ENCODE measurements at places on chromosomes 7 and 10.

DNA sequence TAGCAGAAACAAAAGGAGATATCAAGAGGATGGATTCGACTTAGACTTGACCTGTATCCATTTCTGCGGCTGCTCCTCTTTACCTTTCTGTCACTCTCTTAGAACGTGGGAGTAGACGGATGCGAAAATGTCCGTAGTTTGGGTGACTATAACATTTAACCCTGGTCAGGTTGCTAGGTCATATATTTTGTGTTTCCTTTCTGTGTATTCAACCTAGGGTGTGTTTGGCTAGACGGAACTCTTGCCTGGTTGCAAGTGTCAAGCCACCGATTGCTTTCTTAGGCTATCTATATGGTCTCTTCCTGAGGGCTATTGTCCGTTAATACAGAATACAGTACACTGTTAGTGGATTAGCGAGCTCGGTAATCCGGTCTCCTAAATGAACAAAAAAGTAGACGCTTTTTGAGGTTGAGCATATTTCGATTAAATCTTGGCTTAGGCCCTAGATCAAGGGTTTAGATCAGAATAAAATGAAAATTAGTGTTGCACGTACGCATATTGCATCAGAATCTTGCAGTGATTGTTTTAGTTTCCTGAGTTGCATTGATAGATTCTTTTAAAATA, 1.2 kb downstream of the PTEN start:
- H3K27ac ChIP-seq, result peak overlapping the region; percentile 90
- peaks cover 65% of the 10 kb centered on the region for H3K4me1 ChIP-seq
- no peak for DNase-seq
- no peaks in the 10 kb centered on the region for H3K27me3 ChIP-seq
- peak overlapping the region; percentile 99 for H3K4me3 ChIP-seq

DNA sequence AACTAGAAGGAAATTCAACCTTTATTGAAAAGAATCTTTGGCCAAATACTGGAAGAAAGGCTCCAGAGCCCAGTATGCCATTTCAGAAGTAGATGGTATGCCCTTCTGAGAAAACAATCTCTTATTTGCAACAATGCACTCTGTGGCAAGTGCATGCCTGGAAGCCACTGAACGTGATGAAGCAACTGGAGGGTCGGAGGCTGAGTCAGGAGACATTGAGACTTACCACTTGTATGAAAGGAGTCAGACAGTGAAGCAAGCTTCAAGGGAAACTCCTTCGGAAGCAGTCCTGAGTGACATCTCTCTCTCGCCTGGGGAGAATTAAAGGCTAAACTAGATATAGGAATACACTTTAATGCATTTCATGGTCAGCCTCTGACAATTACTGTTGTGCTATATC, 353.7 kb downstream of the NRG3 start:
- DNase-seq, result no peak
- no peaks in the 10 kb centered on the region for H3K4me1 ChIP-seq
- no peaks in the 10 kb centered on the region for H3K27me3 ChIP-seq
- no peak overlapping the region for H3K4me3 ChIP-seq

DNA sequence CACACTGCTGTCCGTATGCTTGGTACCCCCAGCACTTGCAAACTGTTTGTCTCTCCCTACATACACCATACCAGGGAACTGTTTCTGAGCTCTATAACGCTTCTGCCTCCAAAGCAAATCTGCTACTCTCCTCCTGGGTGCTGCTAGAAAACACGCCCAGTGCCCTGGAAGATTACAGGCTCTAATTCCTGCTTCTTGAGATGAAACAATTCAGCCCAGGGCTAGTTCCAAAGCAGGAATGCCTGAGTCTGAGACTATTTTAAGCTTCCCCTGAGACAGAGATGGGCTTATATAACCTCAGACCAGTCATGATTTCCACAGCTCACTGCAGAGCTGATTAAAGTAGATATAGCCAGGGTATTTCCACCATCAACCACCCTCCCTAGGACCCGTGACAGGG, 327.1 kb downstream of the GPR158 start:
- no peaks in the 10 kb centered on the region for H3K4me1 ChIP-seq
- no peak overlapping the region for H3K4me3 ChIP-seq
- DNase-seq, result no peak
- H3K36me3 ChIP-seq, result no peaks in the 10 kb centered on the region

DNA sequence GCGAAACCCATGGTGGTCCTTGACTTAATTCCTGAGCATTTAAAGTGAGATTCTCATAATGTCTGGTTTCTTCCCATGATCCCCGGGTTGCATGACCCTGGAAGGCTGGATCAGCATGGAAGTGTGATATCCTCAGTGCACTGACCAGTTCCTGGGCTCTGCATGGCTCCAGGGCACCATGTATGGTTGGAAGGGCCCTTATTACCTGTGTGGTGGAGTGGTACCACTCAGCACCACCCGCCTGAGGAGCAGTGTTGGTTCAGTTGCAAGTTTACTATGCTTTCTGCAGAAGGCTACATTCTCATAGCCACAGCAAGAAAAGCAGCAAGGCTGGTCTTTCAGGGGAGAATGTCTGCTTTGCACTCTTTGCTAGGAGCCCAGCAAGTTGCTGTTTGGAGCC, 325.7 kb upstream of the MKI67 start:
- no peak overlapping the region for H3K27ac ChIP-seq
- DNase-seq, result no peak
- H3K4me3 ChIP-seq, result no peak overlapping the region
- no peaks in the 10 kb centered on the region for H3K36me3 ChIP-seq

GRCh38 chr10:69729326-69730048, 72.2 kb upstream of the COL13A1 start:
- H3K4me3 ChIP-seq, result no peak overlapping the region
- no peaks in the 10 kb centered on the region for H3K36me3 ChIP-seq
- H3K27me3 ChIP-seq, result no peaks in the 10 kb centered on the region
- DNase-seq, result no peak
- H3K27ac ChIP-seq, result no peak overlapping the region
- no peaks in the 10 kb centered on the region for H3K4me1 ChIP-seq

- no peaks in the 10 kb centered on the region for H3K4me1 ChIP-seq
- H3K27me3 ChIP-seq, result no peaks in the 10 kb centered on the region
- no peak for DNase-seq
- H3K27ac ChIP-seq, result no peak overlapping the region
These were observed 120.7 kb upstream of the ADARB2 start for GRCh38 chr10:1858048-1858447.

- H3K4me1 ChIP-seq, result no peaks in the 10 kb centered on the region
- no peaks in the 10 kb centered on the region for H3K36me3 ChIP-seq
- no peak for DNase-seq
- H3K27ac ChIP-seq, result no peak overlapping the region
- H3K27me3 ChIP-seq, result no peaks in the 10 kb centered on the region
These were observed 256.9 kb downstream of the ABCA13 start for GRCh38 chr7:48428091-48428684.

GRCh38 chr7:34059136-34059828, 153.9 kb downstream of the BMPER start:
- H3K4me3 ChIP-seq, result no peak overlapping the region
- no peak for DNase-seq
- no peak overlapping the region for H3K27ac ChIP-seq

- H3K4me3 ChIP-seq, result no peak overlapping the region
- no peaks in the 10 kb centered on the region for H3K4me1 ChIP-seq
- no peak for DNase-seq
These were observed 145.6 kb upstream of the FAM20C start for GRCh38 chr7:46830-47140.

DNA sequence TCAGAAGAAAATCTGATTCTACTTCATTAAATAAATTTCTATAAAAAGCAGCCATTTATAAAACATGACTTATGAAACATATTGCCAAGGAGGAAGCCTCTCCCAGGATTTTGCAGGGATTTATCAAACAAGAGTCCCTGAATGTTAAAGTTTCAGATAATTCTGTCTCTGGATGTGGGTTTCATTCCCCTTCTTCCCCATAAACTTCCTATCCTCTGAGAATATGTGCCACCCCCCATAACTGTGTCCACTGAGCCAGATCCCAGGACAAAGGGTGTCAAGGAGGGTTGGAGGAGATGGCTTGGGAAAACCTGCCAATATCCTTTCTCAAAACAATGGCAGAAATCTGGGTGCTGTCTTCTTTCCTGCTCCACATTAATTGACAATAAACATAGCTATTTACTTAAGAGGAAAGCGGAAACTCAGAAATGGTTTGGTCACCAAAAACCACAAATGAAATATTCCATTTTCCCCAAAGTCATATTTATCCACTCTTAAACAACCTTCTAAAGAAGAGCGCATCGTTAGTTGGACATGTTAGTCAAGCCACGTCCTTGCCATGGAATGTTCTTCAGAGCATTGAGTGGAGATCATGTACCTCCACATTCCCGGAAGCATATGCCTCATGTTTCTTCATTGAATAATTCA, 54.3 kb upstream of the AKR1E2 start:
- no peaks in the 10 kb centered on the region for H3K36me3 ChIP-seq
- peaks cover 4% of the 10 kb centered on the region for H3K27me3 ChIP-seq
- no peak overlapping the region for H3K27ac ChIP-seq
- H3K4me1 ChIP-seq, result no peaks in the 10 kb centered on the region
